ENCODE measurements at places on chromosomes 5 and 9.

DNA sequence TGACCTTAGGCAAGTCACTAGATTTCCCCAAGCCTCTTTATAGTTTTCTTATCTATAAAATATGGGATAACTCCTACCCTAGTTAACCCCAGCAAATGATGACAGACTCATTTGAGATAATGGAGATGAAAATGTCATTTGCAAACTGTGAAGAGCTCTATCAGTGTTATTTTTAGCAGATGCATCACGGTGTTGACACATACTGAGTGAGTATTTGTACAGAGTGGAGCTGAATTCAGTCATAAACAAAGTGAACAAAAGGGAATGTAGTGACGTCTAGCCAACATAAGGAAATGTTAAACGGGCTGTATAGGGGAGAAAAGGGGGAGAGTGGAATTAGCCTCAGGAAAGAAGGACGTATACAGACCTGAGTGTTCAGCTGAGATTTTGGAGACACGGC lies 75.9 kb downstream of the NMUR2 start:
- DNase-seq = no peak

GRCh38 chr5:139588962-139589361 lies 27.8 kb downstream of the UBE2D2 start:
- no peak for DNase-seq

DNA sequence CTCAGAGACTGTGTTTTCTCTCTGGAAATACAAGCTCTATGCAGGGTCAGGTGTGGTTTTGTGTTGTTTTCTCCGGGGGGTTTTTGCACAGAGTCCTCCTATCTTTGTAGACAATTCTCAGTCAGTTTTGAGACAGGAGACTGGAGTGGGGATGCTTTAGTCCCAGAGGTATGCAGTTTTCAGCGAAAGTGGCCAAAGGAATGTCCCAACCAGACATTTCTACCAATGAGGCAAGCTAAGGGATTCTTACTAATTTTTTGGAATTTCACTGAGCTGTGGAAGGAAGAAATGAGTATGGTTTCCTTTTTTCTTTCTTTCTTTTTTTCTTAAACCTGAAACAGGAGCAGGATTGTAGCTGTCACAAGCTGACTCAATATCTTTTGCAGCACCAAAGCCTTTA lies 35.3 kb upstream of the PLPP1 start:
- DNase-seq = no peak

- no peak for DNase-seq
Measured at GRCh38 chr9:20243841-20244240, 378.5 kb downstream of the MLLT3 start.

DNA sequence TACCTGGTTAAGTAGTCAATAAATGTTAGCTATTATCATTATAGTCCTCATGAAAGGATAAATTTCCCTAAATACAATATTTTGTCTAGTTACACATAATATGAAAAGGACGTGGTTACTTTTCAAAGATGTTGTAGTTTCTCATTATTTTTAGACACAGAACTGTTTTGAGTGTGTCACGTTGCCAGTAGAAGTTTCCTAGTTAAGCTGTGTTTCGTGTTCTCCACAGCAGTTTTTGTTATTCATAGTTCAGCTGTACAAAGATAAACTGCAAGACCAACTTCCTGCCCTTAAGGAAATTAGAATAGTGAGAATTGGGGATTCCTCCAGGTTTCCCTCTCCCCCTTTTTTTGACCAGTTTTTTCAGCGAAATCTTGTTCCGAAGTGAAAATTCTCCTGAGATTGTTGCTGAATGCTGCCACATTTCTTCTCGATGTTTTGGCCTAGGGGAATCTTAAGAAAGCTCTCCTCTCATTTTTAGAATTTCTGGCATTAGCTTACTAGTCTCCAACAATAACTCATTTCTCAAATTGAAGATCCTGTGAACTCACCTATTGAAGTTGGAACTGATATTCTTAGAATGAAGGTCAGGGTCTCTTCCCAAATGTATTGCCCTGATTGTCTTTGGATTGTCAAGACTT lies 176.1 kb downstream of the PAM start:
- no peak for DNase-seq

GRCh38 chr5:31027721-31028120 lies 165.8 kb upstream of the CDH6 start:
- DNase-seq = no peak

- DNase-seq = peak; percentile 0
Measured at GRCh38 chr9:19408316-19408692, 505 bp upstream of the ACER2 start.

DNA sequence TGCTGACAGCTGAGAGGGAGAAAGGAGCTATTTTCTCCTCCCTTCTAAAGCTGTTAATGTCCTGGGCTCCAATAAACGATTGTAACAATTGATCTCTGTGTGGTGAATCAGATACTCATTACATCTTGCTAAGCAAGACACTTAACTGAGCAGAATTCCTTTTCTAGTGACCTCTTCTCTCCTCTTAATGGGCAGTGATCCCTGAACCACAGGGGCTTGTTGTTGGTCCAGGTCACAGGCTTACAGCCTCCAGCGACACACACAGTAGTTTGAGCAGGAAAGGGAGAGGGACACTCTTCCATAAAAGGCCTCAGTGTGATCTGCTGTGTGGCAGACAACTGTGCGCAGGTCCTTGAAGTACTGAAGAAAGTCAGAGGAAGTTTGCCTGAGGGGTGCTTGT lies 58.5 kb upstream of the MYO10 start:
- DNase-seq = no peak

- no peak for DNase-seq
Measured at GRCh38 chr9:25994605-25995004, 316.4 kb upstream of the TUSC1 start.

- no peak for DNase-seq
Measured at GRCh38 chr5:151950706-151951105, 26.1 kb upstream of the GLRA1 start.

- DNase-seq = no peak
Measured at GRCh38 chr9:33460854-33461253, 12.9 kb downstream of the NOL6 start.

- DNase-seq = no peak
Measured at GRCh38 chr9:12717907-12718306, 24.7 kb downstream of the TYRP1 start.

- DNase-seq = no peak
Measured at GRCh38 chr5:147388184-147389108, 121.4 kb downstream of the DPYSL3 start.

DNA sequence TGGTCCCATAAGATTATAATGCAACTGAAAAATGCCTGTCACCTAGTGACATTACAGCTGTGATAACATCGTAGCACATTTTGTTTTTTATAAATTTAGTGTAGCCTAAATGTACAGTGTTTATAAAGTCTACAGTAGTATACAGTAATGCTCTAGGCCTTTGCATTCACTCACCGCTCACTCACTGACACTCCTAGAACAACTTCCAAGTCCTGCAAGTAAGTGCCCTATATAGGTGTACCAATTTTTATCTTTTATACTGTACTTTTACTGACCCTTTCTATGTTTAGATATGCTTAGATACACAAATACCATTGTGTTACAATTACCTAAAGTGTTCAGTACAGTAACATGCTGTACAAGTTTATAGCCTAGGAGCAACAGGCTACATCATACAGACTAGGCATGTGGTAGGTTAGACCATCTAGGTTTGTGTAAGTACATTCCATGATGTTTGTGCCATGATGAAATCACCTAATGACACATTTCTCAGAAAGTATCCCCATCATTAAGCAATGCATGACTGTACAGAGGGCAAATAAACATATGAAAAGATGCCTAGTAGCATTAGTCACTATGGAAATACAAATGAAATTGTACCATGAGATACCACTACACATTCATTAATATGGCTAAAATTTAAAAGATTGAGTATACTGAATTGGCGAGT lies 127.6 kb downstream of the TRPM6 start:
- no peak for DNase-seq

- no peak for DNase-seq
Measured at GRCh38 chr5:82319651-82320376, 41.7 kb upstream of the RPS23 start.

DNA sequence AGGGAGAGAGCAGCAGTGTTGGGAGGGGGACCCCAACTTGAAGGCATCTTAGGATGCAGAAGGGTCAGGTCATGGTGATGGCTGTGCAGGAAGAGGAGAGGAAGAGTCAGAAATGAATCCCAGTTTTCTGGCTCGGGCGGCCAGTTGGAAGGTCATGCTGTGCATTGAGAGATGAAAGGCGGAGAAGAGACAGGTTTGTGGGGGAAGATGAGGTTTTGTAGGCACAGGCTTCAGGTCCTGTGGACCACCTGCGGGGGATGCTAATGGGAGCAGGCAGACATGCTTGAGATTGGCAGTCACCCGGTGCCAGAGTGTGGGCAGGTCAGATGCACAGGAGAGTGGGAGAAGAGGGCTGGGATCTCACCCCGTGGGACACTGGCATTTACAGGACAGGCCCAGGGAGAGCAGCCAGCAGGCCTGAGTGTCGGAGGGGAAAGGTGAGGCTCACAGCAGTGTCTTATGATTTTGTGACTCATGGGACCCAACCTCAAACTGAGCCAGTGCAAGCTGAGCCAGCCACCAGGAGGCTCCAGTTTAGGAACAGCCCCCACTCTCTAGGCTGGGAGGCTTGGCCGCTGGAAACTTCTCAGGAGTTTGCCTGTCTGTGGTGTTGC lies 17.5 kb downstream of the STXBP1 start:
- DNase-seq = no peak

- no peak for DNase-seq
Measured at GRCh38 chr5:27021471-27021870, 16.9 kb downstream of the CDH9 start.

DNA sequence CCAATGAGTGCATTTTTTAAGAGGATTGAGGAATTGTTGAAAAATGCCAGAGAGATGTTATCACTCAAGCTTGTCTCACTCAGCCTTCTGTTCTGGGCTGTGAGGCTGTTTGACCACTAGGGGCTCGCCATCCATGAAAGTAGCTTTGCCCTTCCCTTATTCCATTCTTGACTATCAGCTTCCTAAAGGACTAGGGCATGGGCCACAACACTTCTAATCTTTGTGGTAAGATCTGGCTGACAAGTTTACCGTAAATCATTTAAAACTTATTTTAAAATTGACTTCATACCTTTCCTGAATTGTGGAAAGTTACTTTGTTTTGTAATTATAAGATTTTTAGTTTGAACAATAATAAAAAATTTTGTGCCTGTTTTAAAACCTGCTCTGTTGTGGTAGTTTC lies 49.5 kb downstream of the TJP2 start:
- DNase-seq = no peak

- no peak for DNase-seq
Measured at GRCh38 chr5:135965504-135965903, 10.7 kb upstream of the LECT2 start.

DNA sequence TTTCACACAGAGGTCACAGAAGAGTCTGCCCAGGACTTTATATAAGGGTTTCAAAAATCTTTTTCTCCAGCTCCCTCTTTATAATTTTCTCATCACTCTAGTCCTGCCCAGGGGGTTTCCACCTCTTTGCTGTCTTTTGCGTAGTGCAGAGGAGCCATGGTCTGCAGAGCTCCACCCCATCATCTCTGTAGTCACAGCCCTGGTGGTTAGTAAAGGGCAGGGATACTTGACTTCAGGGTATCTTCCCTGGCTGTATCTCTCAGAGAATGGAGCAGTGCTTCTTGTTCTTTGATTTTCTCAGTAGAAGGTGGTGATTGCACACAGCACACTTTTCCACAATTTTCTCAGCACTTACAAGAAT lies 900.6 kb upstream of the COX7C start:
- DNase-seq = no peak

GRCh38 chr5:179963375-179963774 lies 55.7 kb upstream of the TBC1D9B start:
- DNase-seq = no peak

DNA sequence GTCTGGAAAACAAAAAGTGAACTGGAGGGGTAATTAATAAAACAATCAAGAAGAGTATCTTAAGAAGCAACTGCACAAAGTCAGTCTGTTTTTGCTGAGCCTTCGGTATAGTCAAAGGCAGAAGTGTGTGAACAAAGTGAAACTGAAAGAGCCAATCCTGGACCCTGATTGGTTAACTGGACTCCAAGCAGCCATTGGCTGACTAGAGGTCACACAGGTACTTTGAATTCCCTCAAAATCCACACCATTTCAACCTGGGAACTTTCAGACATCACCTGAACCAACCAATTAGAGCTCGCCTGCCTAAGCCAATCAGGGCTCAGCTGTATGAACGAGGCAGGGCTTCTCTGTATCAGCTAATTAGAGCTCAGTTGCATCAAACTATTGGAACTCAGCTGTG lies 286.7 kb downstream of the TLE4 start:
- no peak for DNase-seq

GRCh38 chr5:116154931-116155330 lies 70.1 kb downstream of the COMMD10 start:
- no peak for DNase-seq

GRCh38 chr9:122109035-122109813 lies 16.1 kb upstream of the TTLL11 start:
- no peak for DNase-seq

DNA sequence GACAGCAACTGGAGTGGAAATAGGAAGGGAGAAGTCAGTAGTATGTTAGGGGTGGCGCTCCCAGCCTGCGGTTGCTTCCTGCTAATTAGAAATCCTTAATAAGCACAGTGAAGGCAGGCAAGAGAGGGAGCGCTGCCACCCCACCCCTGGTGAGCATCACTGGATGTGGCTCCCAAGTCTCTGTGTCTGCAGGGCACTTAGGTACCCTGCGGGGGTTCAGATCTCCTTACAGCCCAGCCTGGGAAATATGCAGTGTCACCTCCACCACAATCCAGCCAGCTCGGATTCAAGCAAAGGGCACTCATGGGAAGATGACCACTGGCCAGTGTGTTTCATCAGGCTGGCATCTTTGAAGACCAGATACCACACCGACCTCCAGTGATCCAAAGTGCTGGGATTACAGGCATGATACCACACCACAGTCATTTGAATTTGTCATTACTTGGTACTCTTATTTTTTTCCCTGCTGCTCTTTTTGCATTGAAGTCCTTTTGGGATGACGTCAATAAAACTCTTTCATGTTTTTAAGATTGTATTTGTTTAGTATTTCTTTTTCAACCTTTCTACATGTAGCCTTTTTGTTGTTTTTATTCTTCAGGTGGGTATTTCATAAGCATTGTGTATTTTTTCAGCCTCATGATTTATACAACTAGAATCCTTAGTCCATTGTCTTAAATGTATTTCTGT lies 90.1 kb downstream of the ANKRD18B start:
- DNase-seq = no peak

- no peak for DNase-seq
Measured at GRCh38 chr5:143207563-143208364, 195.7 kb downstream of the NR3C1 start.

GRCh38 chr5:68345171-68345570 lies 129.6 kb downstream of the PIK3R1 start:
- no peak for DNase-seq

- no peak for DNase-seq
Measured at GRCh38 chr5:9156282-9156681, 389.6 kb downstream of the SEMA5A start.

- DNase-seq = no peak
Measured at GRCh38 chr5:53971551-53971950, 338.8 kb downstream of the ARL15 start.

- no peak for DNase-seq
Measured at GRCh38 chr9:96523374-96523773, 73.4 kb downstream of the HABP4 start.

- DNase-seq = no peak
Measured at GRCh38 chr9:13804532-13804931, 509.4 kb downstream of the NFIB start.

- DNase-seq = no peak
Measured at GRCh38 chr5:41736641-41737040, 133.6 kb downstream of the OXCT1 start.

GRCh38 chr9:88922091-88922490 lies 69.2 kb upstream of the S1PR3 start:
- DNase-seq = peak; percentile 18

GRCh38 chr5:156883316-156883875 lies 33.3 kb downstream of the PPP1R2B start:
- no peak for DNase-seq
